ENCODE measurements at places on chromosomes 7 and 10.

DNA sequence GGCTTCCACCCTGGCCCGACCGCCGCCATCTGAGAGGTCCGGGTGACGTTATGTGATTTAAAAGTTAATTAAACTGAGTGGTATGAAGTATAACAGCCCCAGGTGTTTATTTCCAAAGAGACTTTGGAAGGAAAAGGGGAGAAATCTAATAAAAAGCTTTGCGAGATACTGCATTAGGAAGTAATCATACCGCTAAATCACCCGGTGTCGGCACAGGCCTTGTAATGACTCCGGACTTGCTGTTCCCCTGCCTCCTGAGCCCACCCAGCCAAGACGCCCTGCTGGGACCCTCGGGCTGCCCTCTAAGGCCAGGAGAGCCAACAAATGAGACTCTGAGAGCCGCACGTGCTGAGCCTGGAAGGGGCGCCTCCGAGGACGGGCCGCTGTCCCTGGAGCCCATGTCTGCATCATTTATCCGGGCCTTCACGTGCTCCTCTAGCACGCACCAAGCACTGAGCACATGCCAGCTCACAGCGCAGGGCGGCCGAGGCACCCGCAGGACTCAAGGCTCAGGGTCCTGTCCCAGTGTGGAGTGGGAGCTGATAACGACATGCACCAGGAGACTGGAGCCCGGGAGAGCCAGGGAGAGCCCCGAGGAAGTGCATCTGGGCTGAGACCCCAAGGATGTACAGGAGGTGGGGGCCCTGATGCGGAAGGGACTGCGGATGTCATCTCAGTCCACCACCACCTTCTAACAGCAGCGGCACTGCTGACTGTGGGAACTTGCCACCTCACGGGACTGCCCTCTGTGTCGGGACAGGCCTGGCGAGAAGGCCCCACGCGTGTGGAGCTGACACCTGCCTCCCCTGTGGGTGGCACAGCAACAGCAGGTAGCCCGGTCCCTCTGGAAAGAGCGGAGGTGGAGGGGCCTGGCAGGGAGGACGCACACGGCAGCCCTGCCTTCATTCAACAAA, 182.7 kb downstream of the ELFN1 start:
- no peak for DNase-seq

DNA sequence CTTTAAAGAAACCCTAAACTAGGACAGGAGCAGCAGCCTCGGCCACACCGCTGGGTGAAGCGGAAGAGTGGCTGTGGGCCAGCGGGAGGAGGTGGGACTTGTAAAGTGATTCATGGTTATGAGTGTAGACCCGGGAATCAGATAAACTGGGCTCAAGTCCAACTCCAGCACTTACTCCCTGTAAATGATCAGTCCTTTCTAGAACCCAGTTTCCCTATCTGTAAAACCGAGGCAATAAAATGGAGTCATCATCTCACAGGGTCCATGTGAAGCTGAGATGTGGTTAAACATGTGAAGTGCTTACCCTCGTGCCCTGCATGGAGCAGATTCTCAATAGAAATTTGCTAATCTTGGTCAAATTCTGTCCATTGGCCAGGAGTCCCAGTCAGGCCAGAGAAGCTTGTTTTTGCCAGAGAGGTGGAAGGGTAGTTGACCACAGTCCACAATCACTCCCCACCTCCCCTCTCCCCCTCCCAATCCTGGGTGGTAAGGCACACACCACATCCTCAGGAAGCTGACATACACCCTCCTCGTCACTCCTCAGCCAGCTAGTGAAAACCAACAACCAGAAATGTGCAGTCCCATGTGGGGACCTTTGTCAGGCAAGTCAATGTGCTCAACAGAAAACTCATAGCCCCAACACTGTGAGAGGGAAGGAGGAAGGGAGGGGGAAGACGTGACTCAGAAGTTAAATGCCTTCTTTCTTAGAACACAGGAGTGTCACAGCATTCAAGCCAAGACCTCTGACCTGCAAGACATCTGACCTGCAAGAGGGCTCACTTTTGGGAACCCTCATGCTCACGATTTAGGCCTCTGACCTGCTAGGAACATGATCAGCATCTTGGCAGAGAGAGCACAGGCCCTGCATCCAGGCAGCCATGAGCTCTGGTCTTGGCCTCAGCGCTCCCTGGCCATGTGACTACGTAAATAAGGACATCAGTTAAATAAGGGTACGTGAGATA, 145.1 kb downstream of the PLXNA4 start:
- DNase-seq, result peak; percentile 83

GRCh38 chr7:148515728-148516695, 74.6 kb upstream of the C7orf33 start:
- DNase-seq, result no peak

GRCh38 chr10:97053276-97053675, 132.5 kb downstream of the SLIT1 start:
- DNase-seq, result no peak

Measured in fibroblast of skin of left biceps (primary cell).